GM23338 (cell line): ENCODE measurements at places on chromosomes 16 and 17.

- no peak for DNase-seq
These were observed 139.5 kb downstream of the BCAS3 start for GRCh38 chr17:60817192-60817591.

DNA sequence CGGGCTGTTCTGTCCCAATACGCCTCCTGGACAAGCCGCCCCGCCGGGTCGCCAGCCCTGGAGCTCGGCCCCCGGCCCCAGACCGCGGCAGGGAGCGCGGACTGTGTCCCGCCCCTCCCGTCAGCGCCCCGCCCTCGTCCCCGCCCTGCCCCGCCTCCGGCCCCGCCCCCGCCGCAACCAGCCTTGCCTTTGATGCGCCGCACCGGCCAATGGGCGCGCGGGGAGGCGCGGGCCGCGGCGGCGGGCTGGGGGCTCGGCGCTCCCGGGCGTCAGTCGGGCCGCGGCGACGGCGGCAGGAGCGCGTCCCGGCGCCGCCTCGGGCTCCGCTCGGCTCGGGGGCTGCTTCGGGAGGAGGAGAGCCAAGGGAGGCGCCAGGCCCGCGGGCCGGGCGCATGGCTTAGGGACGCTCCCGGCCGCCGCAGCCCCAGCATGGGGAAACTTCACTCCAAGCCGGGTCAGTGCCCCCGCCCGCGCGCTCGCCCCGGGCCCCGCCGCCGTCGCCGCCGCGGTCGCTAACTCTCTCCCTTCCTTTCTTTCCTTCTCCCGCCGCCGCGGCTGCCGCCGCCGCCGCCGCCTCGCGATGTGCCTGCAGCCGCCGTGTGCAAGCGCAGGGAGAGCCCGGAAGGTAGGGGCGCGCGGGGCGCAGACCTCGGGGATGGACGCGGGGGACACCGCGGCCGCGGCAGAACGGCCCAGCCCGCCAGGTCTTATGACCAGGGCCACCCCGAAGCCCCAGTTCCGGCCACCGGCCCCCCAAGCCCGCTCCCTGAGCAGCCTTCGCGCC is at the start of gene NKD1:
TSS of gene NKD1 (plus strand) at position 272 of the 784 bp plus-strand sequence. CDS start at position 430, 158 bp downstream.
- DNase-seq, result peak; percentile 80

GRCh38 chr16:76265434-76266045 is 11.7 kb upstream of the CNTNAP4 start:
- DNase-seq, result peak; percentile 87

- DNase-seq, result peak; percentile 54
These were observed 64.8 kb upstream of the AMZ2 start for GRCh38 chr17:68182940-68183551.

DNA sequence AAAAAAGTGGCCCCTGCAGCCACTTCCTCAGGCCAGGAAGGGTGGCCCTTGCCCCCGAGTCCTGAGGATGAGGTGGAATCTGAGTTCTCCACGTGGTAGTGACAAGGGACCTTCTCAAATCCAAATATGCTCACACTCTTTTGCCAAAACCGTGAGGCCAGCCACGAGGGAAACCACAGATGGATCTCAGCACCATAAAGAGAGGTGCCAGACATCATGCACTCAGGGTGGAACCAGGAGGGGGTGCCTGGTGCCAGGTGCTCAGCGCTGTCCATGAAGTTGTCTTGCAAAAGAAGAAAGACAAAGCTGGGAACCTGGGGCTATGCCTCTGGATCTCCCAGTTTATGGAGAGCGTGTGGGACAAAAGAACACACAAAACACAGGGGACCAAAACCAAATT is 45.2 kb upstream of the MED9 start:
- no peak for DNase-seq

DNA sequence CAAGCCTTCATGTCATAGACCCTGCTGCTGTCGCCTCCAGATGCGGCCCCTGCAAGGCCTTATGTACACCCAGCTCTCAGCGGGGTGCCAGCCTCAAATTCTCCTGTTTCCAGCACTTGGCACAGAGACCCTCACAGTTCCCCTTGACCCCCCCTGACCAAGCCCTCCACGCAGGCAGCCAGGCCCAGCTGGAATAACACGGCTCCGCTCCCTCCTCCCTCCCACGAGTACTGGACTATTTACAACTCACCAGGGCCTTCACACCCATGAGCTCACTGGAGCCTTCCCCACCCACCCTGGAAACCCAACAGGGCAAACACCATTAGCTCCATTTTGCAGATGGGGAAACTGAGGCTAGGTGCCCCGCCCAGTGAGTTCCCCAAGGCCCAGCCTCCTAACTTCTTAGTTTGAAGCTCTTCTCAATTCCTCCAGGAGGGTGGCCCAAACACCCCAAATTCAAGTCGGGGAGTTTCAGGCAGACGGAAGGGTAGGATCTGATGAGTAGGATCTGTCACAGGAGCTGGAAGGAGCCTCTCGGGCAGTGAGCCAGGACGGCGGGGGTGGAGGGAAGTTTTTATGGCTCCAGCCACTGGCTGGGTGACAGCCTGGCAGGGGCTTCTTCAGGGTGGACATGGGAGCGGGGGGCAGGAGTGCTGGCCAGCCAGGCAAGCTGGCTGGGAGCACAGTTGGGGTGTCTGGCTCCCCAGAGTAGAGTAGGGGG is 17.5 kb upstream of the DLX4 start:
- no peak for DNase-seq

- DNase-seq, result no peak
These were observed 3.1 kb upstream of the TLCD2 start for GRCh38 chr17:1713160-1713877.

- peak; percentile 83 for DNase-seq
These were observed at the start of gene RHBDF1 for GRCh38 chr16:72561-73548. RHBDF1 (minus strand) TSS chr16:72631; CDS start chr16:65015, 7,616 bp downstream.

GRCh38 chr17:77371117-77371887 is 230.5 kb downstream of the SEC14L1 start:
- no peak for DNase-seq

- no peak for DNase-seq
These were observed 6.6 kb downstream of the NDRG4 start for GRCh38 chr16:58506241-58507194.

- no peak for DNase-seq
These were observed 1.5 kb downstream of the KRTAP16-1 start for GRCh38 chr17:41307647-41308046.

DNA sequence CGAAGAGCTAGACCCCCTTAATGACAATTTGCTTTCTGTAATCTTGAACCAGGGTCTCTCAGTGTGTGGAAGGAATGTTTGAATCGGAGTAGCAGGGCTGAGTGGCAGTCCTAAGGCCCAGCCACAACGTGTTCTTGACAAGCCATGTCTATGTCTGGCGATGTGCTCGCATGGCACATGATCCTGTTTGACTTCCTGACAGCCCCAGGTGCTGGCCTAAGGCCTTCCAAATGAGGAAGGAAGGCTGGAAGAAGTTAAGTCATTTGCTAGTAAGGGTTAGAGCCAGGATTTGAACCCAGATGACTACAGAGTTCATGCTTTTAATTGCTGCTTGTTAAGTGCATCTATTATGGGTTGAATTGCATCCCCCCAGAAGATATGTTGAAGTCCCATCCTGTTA is 486.7 kb downstream of the MAF start:
- no peak for DNase-seq

DNA sequence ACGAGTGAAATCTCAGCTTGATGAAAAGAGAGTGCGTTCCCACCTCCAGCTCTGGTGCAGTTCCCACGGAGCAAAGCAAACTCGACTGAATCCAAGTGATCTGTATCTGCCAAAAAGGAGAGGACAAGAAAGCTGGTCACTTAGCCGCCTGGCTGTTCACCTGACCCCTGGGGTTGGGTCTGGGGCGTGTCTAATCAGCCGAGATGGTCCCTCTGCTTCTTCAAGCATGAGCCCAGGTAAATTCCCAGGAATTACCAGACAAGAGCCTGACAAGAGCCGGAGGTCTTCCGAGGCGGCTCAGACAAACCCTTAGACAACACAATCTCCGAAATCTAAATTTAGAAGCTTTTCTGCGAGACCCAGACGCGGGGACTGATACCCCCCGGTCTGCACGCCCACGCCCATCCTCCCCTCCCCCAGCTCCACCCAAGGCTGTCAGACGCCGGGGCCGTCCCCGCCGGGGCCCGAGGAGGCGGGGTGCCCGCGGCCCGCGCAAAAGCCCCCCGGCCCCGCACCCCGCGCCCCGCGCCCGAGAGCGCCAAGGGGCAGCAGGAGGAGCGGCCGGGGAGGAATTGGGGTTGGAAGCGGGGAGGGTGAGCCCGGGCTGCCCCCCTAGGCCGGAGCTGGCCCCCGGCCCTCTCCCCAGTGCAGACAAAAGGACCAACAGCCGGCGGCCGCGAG is 674 bp downstream of the ZNF821 start:
- DNase-seq, result peak; percentile 78

GRCh38 chr17:8964801-8965393 is 610 bp downstream of the PIK3R5 start:
- DNase-seq, result no peak
